NCI-H187 (cell line): ENCODE measurements at places on chromosomes 7 and 10.

DNA sequence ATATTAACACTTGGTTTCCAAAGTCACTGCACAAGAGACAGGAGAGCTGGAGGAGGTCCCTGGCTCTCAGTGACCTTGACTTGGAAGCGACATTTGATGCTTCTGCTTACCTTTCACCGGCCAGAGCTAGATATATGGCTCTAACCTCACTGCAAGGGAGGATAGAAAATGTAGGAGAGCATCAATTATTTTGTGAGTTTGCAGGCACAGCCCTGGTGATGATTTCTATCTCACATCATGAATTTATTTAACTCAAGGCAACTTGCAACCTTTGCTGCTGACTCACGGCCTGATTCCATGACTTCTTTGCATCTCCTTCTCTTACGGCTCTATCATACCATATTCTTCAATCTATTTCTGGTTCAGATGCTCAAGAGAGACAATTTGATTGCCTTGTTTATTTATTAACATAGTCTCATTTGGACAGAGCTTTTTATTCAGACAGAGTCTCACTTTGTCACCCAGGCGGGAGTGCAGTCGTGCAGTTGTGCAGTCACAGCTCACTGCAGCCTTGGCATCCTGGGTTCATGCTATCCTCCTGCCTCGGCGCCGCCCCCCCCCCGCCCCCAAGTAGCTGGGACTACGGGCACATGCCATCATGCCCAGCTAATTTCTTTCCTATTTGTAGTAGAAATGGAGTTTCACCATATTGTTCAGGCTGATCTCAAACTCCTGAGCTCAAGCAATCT lies 196.0 kb downstream of the REEP3 start:
- DNase-seq: no peak

DNA sequence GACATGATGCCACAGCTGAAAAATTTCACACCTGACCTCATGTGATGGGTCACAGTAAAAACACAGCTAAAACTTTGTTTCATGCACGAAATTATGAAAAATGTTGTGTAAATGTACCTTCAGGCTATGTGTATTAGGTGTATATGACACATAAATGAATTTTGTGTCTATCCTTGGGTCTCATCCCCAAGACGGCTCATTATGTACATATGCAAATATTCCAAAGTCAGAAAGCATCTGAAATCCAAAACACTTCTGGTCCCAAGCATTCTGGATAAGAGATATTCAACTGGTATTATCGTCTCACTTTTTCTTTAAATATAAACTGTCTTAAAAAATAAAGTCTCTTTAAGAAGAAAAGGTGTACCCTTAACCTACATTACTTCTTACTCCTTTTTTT lies 145.4 kb downstream of the ATXN7L1 start:
- no peak for DNase-seq

- DNase-seq: no peak
These were observed 113.2 kb upstream of the GPR26 start for GRCh38 chr10:123552760-123553554.

GRCh38 chr10:88889559-88890337 lies 9.7 kb downstream of the STAMBPL1 start:
- no peak for DNase-seq

DNA sequence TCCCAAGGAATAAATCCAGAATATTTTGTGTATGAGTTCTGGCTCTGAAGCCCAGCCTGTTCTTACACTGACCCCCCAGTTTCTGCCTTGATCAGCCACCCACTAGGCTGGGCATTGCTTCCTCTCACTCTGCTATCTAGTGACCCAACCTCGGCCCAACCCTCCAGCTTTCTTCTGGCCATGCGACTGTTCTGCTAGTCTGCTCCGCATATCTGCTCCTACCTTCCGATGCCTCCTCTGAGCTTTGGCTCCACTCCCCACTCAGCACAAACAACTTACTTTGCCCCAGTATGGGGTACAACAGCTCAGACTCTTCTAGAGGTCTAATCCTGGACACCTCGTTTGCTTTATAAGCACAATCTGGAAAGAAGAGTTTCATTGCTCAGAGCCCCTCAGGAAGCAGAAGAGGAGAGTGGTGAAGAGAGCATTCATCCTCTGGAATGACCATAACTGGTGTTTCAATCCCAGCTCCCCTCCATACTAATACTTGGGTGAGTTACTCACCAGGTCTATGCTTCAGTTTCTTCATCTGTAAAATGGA lies 99.6 kb downstream of the NPSR1 start:
- DNase-seq: no peak

- no peak for DNase-seq
These were observed 170.0 kb downstream of the ARL5B start for GRCh38 chr10:18829259-18829658.

DNA sequence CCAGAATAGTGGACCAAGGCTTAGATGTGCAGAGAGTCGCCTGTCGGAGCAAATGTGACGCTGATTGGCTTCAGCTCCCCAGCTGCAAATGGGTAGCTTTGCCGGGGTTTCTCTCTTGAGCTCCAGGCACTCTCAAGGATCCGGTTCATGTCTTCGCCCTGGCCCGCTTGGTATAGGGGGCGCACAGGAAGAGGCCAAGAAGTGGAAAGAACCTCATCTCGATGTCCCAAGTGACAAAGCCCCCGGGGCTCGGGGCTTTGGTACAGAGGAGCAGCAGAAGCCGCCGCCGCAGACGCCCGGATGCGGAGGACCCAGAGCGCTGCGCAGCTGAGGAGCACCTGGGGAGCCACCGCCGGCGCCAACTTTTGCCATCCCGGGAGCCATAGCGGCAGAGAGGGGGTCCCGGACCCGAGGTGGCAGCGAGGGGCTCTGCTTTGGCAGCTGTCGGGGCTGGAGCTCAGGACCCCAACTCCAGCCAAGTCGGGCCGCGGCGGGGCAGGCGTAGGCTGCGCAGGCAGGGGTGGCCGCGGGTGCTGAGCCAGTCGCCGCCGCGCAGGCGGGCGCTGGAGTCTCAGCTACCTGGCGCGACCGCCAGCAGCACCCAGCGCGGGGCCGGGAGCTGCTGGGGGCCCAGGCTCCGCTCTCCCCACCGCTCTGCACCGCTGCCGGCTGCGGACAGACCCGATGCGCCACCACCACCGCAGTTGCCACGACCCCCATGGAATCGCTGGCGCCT lies 466.6 kb downstream of the XPNPEP1 start:
- no peak for DNase-seq

- no peak for DNase-seq
These were observed 1.5 kb downstream of the FRAT1 start for GRCh38 chr10:97320480-97321031.

DNA sequence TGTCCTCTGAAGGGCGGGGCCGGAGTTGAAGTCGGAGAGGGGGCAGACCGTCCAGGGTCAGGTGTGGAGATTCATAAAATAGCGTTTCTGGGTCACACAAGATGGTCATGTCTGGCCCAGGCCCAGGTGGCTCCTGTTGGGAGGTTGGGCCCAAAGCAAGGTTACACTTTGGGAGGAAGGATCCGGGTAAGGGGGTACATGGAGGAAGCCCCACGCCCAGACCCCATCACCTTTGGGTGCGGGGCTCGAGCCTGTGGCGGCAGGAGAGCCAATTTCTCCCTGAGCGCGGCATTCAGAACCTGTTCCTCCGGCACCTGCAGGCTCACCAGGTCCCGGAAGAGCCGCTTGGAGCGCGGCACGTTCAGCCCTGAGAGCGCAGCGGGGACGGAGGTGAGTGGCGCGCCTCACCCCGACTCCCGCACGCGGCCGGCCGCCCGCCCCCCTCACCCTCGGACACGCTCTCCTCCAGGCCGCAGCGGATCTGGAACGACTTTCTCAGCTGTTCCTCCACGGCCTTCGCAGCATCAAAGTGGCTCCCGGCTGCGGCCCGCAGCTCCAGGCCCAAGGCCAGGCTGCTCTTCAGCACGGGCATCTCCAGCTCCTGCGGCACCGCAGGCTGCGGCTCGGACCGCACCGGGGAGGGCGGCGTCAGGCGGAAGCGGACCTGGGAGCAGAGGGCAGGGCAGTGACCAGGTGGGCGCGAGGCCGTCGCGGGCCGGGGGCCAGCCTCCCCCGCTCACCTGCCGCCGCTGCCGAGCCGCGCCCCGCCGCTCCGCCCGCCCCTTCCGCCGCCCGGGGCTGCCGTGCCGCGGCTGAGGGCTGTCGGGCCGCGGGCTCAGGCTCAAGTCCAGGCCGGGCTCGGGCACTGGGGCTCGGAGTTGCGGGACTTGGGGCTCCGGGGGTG lies 644 bp downstream of the PPP1R35 start:
- no peak for DNase-seq

DNA sequence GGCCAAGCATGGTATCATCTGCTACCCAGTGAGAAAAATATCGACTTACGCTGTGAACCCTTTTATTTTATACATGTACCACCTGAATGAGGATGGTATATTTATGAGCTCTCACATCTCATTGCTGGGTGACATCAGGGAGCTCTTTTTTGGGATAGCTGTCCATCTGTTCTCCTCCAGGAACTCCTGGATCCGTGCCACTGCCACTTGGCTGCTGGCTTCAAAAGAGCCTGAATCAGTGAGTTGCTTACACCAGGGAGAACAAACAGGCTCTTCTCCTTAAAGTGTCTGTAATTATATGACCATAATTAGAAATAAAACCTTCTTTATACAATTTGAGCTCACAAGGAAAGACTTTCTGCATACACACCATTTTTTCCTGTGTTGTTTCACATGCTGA lies 106.2 kb downstream of the KAT6B start:
- DNase-seq: no peak

GRCh38 chr7:35529713-35530112 lies 165.2 kb downstream of the HERPUD2 start:
- DNase-seq: no peak

- DNase-seq: no peak
These were observed 243.9 kb downstream of the SNX10 start for GRCh38 chr7:26535483-26536007.

- DNase-seq: no peak
These were observed 35.1 kb upstream of the GRID1 start for GRCh38 chr10:86401588-86402282.

DNA sequence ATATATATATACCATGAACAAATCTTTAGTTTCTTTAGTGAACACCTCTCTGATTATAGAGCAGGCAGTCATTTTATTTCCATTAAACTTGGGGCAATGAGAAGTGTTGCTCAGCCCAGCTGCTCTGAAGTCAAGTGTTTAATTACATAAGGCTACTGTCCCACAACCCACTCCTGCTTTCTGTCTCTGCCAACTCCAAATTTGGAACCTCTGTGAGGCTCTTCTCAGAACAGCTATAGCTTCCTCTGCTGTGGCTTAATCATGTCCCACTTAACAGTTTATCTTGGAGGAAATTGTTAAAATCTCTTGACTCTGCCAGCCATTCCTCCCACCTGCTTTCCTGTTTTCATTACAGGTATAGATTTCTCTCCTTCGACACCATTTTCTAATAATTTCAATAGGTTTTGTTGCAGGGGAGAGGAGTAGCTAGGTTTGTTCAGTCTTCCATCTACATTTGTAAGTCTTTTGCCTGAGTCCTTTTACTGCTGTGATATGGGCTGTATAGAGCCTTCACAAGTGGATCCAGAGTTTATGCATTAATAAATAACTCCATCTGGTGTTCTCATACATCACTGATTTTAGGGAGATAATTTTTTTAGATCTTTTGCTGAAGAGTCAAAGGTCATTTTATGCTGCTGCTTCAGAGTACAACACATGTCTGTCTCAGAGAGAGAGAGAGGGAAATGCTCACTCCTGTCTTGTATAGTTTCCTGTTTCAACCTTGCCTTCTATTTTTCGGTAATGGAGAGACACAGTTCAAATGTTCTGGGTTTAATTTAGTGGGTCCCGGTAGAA lies 170.4 kb downstream of the WNT2 start:
- no peak for DNase-seq

- no peak for DNase-seq
These were observed 7.3 kb downstream of the ATP6V1F start for GRCh38 chr7:128869944-128870285.

DNA sequence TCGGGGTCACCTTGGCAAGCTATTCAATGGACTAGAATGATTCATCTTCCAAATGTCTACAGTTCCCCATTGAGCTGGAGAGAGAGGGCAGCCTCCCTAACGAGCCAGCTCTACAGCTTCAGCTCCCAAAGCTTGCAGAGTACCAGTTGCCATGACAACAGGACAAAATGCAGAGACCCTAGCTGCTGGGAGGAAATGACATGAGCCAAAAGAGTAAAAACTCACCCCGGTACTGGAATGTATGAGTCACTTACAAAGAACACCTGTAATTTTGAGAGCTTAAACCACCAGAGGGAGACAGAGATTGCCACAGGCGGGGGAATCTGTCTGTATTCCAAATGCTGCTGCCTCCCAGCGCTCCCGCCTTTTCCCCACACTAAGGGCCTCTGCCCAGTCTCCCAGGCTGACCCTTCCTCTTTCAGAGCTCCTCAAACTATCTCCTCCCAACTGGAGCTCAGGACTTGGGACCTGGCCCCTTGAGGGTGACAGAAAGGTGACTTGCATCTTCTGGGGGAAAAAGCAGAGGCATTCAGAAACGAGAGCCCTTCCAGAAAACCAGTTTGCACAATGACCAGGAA lies 95.5 kb downstream of the CUL2 start:
- DNase-seq: no peak

DNA sequence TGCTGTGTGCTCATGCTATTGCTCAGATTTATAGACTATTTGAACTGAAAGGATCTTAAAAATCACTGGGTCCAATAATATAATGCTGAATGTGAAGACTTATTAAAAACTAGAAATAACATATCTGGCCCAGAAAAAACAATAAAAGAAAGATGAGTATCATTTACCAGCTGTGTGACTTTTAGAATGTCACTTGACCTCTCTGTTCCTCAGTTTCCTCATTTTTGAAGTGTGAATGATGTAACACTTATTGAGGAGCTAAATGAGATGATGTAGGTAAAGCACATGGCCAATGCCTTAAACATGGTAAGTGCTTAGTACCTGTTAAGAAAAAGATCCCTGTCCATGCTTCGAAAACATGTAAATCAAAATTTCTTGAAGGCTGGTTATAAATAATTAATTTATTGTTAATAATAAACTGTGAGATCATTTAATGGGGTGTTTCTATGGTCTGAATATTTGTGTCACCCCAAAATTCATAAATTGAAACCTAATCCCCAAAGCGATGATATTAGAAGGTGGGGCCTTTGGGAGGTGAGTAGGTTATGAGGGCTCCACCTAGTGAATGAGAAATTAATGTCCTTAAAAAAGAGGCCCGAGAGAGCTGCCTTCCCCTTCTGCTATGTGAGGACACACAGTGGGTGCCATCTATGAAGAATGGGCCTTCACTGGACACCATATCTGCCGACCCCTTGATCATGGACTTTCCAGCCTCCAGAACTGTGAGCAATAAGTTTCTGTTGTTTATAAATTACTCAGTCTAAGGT lies 13.0 kb downstream of the DNTT start:
- DNase-seq: no peak

GRCh38 chr7:27688056-27688455 lies 25.4 kb upstream of the HIBADH start:
- DNase-seq: no peak

DNA sequence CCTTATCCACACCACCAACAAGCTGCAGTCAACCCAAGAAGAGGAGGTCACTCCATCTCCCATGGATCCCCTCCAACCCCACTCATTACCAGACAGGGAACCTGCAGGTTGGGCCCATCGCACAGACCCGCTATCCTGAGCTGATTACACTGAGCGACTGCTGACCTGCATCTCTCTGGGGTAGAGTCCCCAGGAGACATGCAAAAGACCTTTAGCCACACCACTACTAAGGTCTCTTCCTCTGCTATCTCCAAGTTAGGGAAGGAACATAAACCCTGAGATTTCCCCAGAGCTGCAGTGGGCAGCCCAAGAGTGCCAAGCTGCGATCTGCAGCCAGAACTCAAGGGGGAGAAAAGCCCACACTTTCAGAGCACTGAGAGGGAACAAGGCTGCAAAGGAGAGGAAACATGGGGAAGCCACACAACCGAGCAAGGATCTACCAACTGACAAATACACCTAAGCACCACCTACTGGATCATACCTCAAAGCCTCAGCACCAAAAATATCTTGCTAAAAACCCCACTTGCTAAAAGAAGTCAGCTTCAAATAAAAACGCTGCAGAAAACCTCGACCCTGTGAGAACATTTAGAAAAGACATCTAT lies 298.2 kb downstream of the SORCS1 start:
- DNase-seq: no peak
